ENCODE measurements at places on chromosomes 13 and 19. TPM values are rescaled to one million over a fixed set of nuclear protein-coding genes. Genes with fewer than 3 reads are reported as not detected.

DNA sequence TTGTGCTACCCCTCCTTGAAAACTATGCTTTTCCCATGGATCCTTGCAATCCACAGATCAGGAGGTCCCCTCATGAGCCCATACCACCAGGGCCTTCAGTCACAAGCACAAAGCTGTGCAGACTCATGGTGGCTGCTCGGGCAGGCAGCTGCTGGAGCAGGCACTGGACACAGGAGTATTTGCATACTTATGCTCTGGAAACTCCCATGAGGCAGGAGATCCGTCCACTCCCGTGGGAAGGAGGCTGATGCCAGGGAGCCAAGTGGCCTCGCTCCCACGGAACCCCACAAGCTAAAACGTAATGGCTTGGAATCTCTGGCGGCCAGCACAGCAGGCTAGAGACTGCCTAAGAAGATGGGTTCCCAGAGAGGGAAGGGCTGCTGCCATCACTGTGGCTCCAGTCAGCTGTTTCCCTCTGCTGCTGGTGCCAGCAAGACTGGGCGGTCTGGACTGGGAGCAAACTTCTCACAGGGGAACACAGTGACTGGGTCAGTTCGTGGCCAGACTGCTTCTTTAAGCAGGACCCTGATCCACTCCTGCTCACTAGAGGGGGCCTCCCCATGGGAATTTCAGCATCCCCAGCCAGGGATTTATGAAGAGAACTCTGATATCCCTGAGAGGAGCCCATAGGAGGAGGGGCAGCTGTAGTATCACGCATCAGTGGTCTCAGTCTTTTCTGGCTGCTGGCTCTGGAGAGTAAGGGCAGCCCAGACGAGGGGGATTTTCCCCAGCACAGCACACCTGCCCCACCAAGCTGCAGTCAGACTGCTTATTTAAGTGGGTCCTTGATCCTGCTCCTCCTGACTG, 370.3 kb upstream of the ATXN8OS start:
- no peak for DNase-seq

- DNase-seq = peak; percentile 95
These were observed 1.9 kb upstream of the CRX start for GRCh38 chr19:47819858-47820257.

DNA sequence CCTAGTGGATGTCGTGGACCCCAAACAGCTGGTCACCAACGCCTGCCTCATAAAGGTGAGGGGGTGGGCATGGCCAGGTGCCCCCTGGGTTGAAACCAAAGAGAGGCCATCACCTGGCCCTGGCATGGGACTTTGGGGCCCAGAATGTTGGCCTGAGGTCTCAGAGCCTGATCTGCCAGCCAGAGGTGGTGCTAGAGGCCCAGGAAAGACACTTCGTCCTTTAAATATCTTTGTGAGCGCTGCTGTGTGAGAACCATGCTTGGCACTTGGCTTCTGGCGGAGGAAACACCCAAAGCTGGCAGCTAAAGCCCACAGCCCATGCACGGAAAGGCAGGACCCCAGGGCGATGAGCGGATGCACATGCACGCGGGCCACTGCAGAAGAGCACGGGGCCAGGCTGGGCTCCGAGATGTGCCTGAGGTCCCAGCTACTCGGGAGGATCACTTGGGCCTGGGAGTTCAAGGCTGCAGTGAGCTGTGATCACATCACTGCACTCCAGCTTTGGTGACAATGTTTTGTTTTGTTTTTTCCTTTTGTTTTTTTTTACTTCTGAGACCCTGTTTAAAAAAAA, 4.3 kb upstream of the ADM5 start:
- DNase-seq = no peak

DNA sequence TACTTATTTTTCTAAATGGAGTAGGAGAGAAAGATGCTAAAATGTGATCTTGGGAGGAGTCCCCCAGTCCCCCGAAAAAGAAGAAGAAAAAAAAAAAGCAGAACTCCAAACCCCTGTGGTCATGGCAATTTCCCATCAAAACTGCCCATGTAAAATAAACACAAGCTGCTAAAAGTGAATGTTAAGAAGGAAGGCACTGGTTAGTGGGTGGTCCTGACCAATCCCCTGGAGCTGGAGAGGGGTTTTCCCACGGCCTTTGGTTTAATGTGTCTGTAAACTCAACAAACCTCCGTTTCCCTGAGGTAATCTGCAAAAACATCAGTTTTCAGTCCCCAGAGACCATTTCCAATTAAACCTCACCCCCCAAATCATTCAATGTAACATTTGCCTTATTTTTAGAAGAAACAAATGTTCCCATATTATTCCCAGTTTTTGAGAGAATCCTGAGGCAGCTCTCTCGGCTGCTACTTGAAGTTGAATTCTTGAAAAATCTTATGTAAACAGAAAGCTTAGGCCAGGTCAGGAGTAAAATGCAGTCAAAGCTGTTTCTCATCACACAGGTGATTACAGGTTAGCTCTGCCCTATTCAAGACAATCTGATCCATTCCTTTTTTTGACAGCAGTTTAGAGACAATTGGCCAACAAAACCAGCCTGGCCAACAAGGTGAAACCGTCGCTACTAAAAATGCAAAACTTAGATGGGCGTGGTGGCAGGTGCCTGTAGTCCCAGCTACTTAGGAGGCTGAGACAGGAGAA, 17.0 kb downstream of the RAB3D start:
- no peak for DNase-seq

- no peak for DNase-seq
These were observed 85.5 kb downstream of the ELF1 start for GRCh38 chr13:40933508-40934204.

DNA sequence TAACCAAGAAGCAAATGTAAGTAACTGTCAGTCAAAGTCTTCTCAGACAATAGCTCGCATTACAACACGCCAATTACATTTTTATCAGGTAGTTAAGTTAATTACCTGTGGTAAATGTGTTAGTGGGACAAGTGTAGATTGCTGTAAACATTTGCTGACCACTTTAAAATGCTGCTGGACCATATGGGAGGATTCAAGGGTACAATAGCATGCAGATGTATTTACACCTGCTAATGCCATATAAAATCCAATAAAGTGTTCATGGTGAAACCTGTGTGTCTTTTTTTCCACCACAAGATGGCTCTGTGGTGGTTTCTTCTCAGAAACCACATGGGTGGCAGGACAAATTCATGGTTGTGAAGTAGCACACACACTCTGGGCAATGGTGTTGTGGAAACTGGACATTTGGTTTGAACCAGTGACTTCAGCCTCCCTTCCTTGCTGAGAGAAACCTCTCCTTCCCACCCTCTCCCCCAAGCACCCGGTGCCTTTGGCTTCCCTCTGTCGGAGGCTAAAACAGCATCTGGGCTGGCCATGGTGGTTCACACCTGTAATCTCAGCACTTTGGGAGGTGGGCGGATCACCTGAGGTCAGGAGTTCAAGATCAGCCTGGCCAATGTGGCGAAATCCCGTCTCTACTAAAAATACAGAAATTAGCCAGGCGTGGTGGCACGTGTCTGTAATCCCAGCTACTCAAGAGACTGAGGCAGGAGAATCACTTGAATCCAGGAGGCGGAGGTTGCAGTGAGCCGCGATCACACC, 18.1 kb upstream of the GTF3A start:
- peak; percentile 31 for DNase-seq

DNA sequence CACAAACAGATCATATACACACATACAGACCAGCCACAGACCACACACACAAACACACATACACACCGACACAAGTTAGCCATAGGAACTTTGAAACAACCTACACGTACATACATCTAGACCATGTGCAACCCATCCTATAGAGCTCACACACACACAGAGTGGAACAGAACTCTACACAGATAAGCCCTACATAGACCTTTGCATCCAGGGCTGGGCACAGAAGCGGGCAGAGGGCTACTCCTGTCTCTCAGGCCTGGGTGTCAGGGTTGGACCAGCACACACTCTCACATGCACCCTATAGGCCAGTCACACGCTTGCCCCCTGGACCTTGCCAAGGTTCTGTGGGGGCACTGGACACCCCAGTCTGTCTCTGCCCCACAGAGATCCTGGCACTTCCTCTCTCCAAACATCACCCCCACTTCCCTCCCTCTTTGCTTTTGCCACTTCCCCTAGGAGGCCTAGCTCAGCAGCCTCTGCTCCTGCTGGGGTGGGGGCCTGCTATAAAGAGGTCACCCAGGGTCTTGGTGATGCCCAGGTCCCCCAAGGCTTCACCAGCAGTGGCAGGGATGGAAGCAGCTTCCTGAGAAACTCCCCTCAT, 5.8 kb upstream of the JUNB start:
- no peak for DNase-seq

- no peak for DNase-seq
These were observed 591 bp downstream of the DOHH start for GRCh38 chr19:3499738-3500428.

DNA sequence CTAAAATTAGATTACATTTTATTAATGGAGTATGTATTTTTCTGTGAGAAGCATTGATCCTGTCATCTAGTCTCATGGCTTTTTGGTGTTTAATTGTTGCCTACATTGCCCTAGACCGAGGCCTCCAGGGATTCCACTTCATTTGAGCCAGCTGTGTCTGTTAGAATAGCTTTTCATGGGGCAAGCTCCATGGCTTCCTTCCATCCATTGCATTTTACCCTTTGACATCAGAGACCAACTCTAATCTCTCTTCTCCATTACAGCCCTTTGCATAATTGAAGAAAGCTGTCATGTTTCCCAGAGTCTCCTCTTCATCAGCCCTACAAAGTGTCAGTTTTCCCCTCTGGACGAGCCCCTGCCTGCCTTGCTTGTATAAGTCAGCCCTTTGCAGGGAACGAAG, 70.6 kb downstream of the MTUS2 start:
- DNase-seq = no peak

- DNase-seq = no peak
These were observed 25.7 kb upstream of the CCNE1 start for GRCh38 chr19:29785955-29786589.

DNA sequence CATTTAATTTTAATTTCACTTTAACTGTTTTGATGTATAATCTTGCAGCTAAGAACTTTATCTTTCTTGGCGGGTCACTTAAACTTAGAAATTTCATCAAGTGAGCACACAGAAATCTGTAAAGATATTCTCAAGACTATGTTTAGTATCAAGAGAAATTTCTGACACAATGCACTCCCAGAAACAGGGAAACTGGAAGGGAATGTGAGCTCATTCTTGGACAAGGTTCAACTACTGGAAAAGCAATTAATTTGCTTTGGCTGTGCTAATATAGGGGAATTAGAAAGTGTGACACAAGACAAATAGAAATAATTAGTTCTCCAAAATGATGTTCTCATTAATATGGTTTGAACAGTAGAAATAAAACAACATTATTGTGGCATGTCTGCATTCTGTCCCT, 402.3 kb downstream of the DACH1 start:
- no peak for DNase-seq

GRCh38 chr19:7301525-7301924, 7.3 kb upstream of the INSR start:
- DNase-seq = no peak

DNA sequence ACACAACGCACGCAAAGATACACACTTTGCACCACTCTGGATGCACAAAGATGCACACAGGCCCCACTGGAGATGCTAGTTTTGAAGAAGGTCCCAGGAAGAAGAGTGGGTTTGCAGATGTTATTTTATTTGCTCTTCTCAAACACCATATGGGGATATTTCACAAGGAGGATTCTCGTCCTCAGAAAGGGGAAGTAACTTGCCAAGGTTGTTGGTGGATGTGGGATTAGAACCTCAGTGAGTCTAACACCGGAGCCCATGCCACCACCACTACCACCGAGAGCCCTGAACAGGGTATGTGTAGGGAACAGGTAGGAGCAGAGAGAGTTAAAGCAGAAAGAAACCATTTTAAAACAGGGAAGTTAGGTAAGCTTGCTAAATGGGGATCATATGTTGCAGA, 9.6 kb upstream of the CEACAM6 start:
- no peak for DNase-seq

- DNase-seq = peak; percentile 53
These were observed 561 bp upstream of the GJA3 start for GRCh38 chr13:20161275-20161950.

DNA sequence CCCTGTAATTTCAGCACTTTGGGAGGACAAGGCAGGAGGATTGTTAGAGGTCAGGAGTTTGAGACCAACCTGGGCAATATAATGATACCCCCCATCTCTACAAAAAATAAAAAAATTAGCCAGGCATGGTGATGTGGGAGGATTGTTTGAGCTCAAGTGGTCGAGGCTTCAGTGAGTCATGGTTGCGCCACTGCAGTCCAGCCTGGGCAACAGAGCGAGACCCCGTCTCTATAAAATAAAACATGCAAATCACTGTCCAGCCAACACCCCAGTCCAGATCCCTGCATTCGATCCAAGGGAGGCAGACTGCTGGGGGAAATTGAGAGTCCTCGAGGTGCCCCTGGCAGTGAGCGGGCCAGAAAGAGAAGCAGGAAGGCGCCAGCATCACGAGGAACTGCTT, 7.0 kb downstream of the CYTH2 start:
- DNase-seq = no peak

DNA sequence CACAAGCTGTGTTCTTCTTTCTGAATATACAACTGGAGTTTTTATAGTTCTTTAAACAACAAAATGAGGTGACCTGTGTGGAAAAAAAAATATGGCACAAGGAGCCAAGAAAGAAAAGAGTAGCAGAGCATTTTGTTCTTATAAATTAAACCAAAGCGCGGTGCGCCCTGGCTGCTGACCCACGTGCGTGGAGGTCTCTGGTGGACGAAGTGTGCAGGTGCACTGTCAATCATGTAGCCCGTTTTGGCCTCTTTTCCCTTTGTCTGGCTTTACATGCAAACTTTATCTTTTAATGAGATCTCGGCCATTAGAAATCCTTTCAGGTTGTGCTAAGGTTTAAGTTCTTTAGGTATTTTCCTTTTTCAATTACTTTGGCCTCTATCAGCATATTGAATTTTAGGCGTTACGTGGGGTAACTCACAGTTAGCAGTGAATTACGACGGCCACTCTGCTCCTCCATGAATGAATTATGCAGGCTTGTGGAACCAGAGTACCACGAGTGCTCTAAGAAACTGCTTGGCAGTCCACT, 443.9 kb upstream of the SLC10A2 start:
- DNase-seq = peak; percentile 26

DNA sequence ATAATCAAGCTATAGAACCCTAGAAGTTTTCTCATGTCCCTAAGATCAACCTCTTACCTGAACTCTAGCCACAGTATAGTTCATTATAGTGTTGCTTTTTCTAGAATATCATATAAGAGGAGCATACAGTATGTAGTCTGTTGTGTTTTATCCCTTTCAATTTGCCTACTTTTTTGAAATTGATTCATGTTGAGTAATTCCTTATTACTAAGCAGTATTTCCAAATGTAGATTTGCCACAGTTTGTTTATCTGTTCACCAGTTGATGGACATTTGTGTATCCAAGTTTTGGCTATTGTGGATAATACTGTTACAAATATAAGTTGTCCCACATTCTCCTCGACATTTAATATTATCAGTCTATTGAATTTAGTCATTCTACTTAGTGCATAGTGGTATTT, 138.0 kb downstream of the LMO7 start:
- DNase-seq = no peak

- DNase-seq = no peak
These were observed 186.8 kb downstream of the PRR20E start for GRCh38 chr13:57353831-57354230.

GRCh38 chr13:19927117-19927748, 31.3 kb upstream of the ZMYM2 start:
- peak; percentile 22 for DNase-seq

- no peak for DNase-seq
These were observed 85.3 kb upstream of the RAP2A start for GRCh38 chr13:97348569-97349100.

Gene MAMSTR
- total RNA-seq = 1.4 TPM

Gene CFD
- total RNA-seq = 0.90 TPM

Gene KCTD15
- total RNA-seq = 26.4 TPM

Gene SKA3
- total RNA-seq = 39.8 TPM

Gene MTUS2
- 0.67 TPM for total RNA-seq

Gene KBTBD6
- 11.5 TPM for total RNA-seq

Gene SHISA2
- 367 TPM for total RNA-seq

Gene ZNF730
- 59.2 TPM for total RNA-seq

Gene DGKH
- 8.4 TPM for total RNA-seq

Gene PEX11G
- total RNA-seq = 5.7 TPM

Gene IL11
- total RNA-seq = 0.06 TPM

Measured in neural progenitor cell (in vitro differentiated cells).